ENCODE measurements at places on chromosomes 2 and 18.

DNA sequence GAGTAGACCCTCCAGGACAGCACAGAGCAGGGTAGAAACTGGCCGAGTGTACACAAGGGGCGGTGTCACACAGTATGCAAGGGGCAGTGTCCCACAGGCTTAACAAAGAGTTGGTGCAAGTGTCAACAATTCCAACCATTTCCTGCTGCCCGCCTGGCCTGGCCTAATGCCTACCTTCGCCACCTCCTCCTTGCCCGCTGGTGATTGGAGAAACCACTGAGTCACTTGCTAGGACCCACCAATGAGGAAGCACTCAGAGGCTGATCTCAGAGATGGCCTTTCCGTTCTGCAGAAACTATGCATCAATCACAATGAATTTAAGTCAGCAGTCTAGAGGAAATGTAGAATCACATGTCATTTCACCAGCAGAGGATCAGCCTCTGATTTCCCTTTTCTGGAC is 263.3 kb upstream of the PKDCC start:
- DNase-seq, result no peak

DNA sequence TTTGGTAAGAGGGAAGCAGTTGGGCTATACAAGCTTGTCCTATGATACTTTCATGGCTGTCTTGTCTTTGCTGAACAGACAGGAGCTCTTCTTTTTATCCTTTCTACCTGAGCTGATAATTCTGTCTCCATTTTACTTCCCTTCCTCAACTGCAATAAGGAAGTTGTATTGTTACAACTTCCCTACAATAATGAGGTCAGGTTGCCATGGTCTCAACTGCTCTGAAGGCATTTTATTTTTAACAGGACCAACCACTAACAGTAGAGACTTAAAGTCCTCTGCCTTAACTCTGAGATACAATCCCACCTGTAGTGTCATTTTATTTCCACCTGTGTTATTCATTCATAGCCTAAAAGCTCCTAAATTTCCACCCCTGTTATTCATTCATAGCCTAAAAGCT is 118.6 kb upstream of the PGAP1 start:
- no peak for DNase-seq

GRCh38 chr2:16320716-16321115 is 344.9 kb downstream of the CYRIA start:
- no peak for DNase-seq

- DNase-seq, result no peak
These were observed 27.4 kb downstream of the PPP1CB start for GRCh38 chr2:28779001-28779400.

- DNase-seq, result no peak
These were observed 91.4 kb upstream of the ACSL3 start for GRCh38 chr2:222769446-222769845.

DNA sequence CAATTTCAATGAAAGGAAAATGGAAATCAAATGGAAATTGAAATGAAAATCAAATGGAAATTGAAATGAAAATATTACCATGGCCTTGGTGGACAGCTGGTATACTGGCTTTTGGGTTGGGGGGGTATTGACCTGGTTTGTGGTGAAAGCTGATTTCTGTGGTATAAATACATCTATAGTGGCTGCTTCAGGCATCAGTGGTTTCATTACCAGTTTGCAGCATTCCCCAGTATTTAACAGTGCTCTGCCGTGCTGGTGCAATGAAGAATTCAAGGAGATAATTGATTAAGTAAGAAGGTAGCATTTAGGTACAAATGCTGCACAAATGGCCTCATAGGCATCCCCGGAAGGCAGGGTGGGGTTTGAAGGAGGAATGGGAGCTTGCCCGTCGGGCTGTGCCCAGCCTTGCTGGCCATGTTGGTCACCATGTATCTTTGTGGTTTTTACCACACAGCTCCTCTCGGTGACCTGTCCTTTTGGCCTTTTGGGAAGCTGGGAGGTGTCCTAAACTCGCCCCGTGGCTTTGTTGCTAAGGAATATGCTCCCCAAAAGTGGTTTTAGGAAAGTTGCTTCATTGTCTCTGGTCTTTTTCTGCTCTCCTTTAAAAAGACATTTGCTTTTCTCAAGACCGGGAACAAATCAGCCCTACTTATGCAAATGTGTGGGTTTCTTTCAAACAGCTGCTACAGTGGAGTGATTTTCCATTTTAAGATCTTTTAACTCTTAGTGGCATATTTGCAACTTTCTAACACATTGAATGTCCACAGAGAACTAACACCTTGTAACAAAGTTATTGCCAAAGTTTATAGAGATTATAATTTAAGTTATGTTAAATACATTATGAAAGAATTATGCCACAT is 28.6 kb downstream of the SNTG2 start:
- DNase-seq, result no peak

GRCh38 chr2:174554529-174555150 is 43.0 kb downstream of the WIPF1 start:
- no peak for DNase-seq

DNA sequence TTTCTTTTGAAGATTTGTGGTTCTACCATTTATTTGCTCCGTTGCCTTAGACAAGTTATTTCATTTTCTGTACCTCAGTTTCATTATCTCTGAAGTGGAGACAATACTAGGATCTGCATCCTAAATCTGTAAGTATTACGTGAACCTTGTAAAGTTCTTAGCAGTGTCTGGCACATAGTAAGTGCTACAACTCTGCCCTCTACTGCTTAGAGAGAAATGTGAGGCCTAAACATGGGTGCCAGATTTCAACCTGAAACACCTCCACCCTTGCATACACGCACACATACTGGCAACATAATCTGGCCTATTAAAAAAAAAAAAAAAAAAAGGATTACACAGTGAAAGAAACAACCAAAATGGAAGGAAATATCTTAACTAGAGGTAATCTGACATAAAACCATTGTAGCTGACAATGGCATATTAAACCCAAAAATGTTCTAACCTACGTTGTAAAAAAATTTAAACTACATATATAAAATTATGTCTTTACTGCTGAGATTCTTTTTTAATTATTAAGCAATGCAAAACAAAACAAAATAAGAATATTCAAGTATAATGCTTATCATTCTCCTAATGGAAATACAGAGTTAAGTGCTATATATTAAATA is 132.6 kb downstream of the MAP2 start:
- DNase-seq, result no peak

- no peak for DNase-seq
These were observed 30.0 kb upstream of the CCNYL1 start for GRCh38 chr2:207681431-207681830.

- no peak for DNase-seq
These were observed 95.0 kb downstream of the EPC2 start for GRCh38 chr2:148739454-148740105.

DNA sequence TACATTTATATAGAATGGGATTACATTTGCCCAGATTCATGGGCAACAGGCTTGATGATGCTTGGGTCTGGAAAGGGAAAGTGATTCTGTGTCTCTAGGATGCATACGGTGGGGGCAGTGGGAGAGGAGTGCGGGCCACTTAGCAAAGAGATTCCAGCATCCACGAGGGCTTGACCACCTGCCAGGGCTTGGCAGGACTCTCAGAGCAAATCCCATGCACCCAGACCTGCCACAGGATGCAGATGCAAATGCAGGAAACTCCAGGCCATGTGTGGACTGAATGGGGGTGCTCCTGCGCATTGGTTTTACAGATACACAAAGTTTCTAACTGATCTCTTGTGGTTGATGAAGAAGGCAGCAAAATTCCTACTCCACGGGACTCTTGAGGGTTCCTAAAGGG is 334.7 kb downstream of the CYRIA start:
- DNase-seq, result no peak

GRCh38 chr2:107430596-107431266 is 396.0 kb upstream of the RGPD4 start:
- no peak for DNase-seq

DNA sequence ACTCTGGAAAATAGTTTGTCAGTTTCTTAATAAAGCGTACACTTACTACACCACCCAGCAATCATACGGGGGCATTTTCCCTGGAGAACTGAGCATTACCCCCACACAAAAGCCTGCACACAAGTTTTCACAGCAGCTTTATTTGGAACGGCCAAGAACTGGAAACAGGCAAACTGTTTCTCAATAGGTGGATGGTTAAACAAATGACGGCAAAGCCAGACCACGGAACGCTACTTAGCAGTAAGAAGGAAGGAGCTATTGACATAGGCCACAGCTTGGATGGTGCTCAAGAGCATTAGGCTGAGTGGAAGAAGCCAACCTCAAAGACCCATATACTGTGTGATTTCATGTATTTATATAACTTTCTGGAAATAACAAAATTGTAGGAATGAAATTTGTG is 9.0 kb downstream of the MALL start:
- no peak for DNase-seq

DNA sequence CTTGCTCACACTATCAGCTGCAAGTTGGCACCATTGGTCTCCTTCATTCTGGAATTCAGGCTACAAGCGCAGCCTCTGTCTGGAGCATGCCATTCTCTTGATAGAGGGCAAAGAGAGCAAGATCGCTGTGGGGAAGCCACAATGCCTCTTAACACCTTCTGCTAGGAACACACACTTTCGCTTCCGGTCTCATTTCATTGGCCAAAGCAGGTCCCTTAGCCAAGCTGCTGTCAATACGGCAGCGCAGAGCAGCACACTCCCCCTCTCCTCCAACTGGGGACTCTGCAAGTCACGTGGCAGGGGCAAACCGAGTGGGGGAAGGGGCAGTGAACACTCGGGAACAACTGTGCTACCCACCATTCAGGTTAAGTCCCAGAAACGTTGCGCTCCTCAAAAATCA is 98.1 kb downstream of the MMADHC start:
- no peak for DNase-seq

DNA sequence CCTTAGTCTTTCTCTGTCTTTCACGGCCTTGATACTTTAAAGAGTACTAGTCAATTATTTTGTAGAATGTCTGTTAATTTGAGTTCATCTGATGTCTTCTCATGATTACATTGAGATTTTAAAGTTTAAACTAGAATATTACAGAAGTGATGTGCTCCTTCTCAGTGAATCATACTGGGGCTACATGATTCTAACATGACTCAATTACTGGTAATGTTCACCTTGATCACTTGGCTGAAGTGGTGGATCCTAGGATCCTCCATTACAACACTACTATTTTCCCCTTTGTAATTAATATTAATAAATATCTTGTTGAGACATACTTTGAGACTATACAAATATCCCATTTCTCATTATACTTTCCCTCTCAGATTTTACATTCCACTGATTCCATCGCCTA is 148.5 kb downstream of the CAMKMT start:
- DNase-seq, result no peak

DNA sequence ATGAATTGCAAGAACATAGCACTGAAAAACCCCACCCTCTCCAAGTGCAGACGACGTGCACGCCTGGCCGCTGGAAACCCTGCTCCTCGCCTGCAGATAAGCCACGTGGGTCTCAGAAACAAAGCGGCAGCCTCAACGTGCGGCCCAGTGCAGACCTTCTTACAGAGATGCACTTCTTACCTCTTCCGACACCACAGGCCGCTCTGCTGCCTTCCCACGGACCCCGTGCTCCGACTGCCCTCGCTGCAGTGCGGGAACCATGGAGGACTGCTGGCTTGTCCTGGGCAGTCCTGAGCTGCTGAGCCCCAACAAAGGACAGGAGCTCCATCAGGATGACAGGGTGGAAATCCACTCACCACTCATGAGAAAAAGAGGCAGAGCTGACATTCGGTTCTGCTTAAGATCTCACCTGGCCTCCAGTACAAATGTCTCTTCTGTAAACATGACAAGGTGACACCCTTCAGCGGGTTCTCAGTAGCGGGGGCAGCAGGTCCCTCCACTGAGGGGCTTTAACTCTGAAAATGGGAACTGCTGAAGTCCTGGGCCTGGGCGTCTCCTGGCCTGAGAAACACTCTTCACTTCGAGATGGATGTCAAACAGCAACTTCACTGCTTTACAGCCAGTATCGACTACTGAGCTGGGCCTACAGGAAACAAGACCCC is 6.2 kb downstream of the COPS9 start:
- no peak for DNase-seq

GRCh38 chr2:129050101-129050500 is 731.4 kb upstream of the HS6ST1 start:
- DNase-seq, result no peak

GRCh38 chr2:105708697-105709096 is 36.0 kb upstream of the NCK2 start:
- DNase-seq, result no peak

DNA sequence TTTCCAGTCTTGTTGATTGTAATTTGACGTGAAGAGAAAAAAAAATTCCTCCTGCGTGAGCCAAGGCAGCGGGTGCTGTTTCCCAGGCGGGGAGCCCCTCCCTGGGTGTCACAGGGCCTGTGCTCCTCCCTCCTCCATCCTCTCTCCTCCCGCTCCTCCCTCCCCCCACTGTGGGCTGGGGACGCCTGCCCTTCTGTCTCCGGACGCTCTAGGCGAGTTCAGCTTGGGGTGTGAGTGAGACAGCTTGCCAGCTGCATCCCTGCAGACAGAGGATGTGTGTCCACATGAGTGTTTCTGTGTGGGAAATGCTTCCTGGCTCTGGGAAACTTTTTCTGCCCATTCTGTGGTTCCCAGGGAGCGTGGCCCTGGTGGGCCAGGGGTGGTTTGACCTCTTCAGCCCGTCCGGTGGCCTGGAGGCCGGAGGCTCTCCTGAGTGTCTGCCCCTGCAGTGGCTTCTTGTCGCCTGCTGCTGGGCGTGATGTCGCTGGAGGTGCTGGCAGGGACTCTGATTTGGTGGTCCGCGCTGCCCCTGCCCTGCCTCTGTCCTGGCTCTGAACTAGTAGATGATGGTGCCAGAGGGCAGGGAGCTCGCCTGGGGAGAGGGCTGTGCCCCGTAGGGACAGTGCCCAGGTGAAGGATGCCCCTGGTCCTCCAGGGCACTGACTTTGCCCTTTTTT is 96.4 kb downstream of the USP40 start:
- no peak for DNase-seq

- DNase-seq, result no peak
These were observed 130.9 kb downstream of the ANTXR1 start for GRCh38 chr2:69143748-69144360.

DNA sequence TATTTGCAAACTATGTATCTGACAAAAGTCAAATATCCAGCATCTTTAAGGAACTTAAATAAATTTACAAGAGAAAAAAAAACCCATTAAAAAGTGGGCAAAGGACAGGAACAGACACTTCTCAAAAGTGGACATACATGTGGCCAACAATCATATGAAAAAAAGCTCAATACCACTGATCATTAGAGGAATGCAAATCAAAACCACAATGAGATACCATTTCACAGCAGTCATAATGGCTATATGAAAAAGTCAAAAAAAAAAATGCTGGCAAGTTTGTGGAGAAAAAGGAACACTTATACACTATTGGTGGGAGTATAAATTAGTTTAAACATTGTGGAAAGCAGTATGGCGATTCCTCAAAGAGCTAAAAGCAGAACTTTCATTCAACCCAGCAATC is 130.3 kb upstream of the LHCGR start:
- no peak for DNase-seq

All from stimulated activated CD4-positive, alpha-beta T cell treated with anti-CD3 and anti-CD28 coated beads, TNF-alpha, amount 100 ng/mL, for 1 hour (primary cell).